T follicular helper cell (primary cell): ENCODE measurements at places on chromosomes 7 and 10.

DNA sequence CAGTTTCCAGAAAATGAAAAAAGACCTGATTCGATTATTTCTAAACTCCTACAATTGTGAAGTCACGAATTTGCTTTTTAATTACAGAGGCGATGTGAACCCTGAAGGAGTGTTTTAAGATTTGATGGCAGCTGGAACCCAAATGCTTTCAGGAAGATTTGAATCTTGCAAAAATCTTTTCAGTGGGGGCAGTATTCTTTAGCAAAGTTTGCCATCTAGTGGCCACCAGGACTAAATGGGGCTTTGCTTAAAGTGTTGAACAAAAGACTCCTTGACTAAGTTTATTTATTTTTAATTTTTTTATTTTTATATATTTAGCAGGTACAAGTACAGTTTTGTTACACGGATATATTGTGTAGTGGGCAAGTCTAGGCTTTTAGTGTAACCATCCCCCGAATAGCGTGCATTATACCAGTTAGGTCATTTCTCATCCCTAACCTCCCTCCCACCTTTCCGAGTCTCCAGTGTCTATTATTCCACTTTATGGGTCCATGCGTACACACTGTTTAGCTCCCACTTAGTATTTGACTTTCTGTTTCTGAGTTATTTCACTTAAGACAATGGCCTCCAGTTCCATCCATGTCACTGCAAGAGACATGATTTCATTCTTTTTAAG, 98.8 kb downstream of the CACNB2 start:
- DNase-seq: no peak

- DNase-seq: no peak
Measured at GRCh38 chr10:34413214-34413613, 401.9 kb downstream of the PARD3 start.

GRCh38 chr7:117616694-117617093, 136.9 kb downstream of the CFTR start:
- DNase-seq: no peak

DNA sequence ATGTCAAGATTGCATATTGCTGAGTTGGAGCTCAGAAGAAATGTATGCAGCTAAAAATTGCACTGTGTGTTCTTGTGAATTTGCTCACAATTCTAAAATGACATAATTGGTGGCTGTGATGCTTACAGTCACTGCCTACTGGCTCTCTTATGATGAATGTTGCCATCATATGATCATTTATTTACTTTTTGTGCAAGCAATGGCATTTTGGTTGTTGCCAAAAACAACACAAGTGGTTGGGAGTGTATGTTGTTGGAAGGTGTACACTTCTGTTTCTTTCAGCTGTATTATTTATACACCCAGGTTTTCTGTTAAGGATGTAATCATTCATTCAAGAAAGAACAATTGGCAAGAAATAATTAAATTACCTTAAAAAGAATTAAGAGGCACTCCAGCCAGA, 28.9 kb downstream of the PON1 start:
- no peak for DNase-seq

DNA sequence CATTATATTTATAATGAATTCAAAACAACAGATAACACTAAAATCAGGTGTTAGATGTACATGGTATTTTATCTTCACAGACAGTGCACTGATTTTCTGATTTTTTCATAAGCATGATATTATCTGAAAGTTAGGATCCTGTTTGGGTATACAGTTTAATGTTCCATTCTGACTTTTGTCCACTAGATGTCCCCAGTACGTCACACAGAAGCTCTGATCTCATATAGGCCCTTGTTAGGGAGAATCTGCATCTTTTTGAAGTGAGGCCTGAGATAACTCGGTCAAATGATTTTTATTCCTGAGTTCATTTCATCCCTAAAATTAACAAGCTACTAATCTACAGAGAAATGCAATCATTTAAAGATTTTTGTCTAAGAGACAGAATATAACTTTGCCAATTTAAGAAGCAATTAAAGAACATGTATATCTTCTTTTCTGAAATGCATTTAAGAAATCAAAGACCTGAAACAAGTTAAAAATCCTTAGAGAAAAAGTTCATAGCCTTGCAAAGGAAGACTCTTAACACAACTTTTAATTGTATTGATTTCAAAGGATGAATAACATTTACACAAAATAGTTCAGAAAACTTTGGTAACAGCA, 72.0 kb upstream of the TES start:
- no peak for DNase-seq

DNA sequence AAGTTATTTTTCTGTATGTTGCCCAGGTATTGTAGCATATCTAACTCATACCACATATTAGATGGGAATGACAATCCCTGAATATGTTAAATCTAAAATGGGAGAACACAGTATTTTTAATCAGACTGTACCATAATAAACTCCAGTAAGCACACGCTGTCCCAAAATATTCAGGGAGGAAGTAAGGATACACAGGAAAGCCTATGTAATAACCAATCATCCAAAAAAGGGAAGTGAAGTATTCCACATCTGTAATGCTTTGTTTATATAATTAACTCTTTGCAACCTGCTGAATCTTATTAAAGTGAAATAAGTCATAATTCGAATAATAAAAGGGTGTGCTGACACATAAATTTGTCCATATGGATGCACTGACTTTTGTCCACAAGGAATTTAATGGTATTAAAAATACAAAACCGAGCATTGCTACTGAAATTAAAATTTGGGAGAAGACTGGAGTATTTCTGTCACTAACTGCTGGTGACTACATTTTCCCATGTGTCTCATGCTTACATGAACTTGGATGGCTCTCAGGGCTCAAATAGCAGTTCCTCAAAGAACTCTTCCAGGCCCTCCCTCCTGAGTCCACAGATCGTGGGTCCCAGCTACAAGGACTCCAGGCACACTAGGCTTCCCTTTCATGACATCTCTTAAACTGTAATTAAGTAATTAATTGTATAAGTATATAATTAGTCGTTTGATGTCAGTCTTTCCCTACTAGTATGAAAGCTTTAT, 120.6 kb downstream of the NEBL start:
- DNase-seq: no peak

GRCh38 chr10:5968037-5968680, 9.2 kb downstream of the IL15RA start:
- DNase-seq: no peak

DNA sequence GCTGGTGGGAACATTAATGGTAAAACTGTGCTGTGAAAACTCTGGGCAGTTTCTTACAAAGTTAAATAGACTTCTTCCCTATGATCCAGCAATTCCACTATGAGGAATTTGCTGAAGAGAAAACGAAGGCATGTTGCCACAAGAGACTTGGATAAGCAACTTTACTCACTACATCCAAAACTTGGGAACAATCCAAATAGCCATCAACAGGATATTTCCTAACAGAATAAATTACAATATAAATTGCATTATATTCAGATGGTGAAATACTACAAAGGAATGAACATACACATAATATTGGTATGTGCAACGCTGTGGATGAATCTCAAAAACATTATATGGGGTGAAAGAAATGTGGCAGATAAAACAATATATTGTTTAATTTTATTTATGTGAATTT, 21.4 kb upstream of the MKI67 start:
- no peak for DNase-seq

DNA sequence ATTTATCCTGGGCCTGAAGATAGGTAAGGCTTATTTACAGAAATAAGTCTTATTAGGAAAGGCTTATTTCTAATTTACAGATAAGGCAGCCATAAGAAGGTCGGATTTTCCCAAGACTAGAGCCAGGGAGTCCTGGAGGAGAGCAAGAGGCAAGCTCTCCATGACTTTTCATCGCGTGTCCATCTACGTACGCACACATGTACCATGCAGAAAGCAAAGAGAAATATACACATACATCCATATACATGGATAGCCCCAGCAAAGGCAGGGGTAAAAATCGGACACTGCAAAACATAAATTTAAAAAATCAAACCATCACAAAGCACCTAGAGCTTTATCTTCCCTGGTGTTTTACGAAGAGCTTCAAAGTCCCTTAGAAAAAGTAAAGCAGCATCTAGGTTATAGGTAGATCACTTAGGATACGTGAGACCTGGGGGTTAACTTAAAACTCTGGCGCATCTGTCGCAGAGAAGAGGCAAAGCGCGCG, 25.8 kb upstream of the ZRANB1 start:
- no peak for DNase-seq

GRCh38 chr10:119029613-119030420, at the start of gene NANOS1:
NANOS1 (plus strand) TSS chr10:119029714; CDS start chr10:119029802, 88 bp downstream.
- DNase-seq: no peak

DNA sequence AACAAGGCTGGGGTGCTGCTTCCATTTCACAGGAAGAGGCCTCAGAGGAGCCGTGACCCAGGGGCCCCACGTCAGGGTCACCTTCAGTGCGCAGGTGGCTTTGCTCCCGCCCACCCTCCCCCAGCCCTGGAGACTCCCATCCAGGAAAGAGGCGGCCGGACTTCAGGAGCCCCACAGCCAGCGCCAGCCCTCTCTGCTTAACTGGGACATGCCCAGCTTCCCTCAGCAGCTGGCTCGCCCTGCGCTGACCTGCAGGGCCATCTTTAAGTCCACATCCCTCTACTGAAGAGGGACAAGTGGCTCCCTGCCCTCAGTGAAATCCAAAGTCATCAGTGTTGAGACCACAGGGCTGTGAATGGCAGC, 141.9 kb upstream of the PPP2R2D start:
- no peak for DNase-seq

DNA sequence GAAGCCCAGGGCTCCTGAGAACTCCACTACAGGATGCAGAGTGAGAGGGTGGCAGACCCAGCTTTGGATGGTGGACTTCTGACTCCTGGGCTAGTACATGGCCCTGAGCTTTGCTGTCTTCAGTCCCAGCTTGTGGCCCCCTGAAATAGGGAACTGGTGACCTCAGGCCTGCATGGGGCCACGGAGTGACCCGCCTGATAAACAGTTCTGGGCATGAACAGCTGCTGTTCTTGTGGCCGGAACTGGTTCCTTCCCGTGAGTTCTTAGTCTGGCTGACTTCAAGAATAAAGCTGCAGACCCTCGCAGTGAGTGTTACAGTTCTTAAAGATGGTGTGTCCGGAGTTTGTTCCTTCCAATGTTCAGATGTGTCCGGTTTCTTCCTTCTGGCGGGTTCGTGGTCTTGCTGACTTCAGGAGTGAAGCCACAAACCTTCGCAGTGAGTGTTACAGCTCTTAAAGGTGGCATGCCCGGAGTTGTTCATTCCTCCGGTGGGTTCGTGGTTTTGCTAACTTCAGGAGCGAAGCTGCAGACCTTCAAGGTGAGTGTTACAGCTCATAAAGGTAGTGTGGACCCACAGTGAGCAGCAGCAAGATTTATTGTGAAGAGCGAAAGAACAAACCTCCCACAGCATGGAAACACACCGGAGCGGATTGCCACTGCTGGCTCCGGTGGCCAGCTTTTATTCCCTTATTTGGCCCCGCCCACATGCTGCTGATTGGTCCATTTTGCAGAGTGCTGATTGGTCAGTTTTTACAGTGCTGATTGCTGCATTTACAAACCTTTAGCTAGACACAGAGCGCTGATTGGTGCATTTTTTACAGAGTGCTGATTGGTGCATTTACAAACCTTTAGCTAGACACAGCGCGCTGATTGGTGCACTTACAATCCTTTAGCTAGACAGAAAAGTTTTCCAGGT, 268.0 kb downstream of the ZEB1 start:
- no peak for DNase-seq
